Activated gamma-delta T cell treated with Interleukin-2 at 50 U/mL for 16 hours (primary cell): ENCODE measurements at places on chromosomes 3 and 15.

GRCh38 chr3:114714957-114715460, 421.2 kb downstream of the TIGIT start:
- DNase-seq = no peak

DNA sequence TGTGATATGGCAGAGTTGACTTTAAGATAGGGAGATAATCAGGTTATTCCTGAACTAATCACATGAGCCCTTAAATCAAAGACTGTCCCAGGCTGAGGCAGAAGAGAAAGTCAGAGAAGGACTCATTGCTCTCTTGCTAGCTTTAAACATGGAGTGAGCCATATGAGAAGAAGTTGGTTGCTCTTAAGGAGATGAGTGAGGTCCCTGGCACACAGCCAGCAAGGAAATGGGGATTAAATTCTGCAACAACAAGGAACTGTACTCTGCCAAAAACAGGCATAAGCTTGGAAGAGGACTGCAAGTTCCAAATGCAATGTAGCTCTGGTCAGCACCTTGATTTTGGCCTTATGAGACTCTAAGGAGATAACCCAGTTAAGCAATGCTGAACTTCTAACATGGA, 457.0 kb downstream of the PLOD2 start:
- no peak for DNase-seq

DNA sequence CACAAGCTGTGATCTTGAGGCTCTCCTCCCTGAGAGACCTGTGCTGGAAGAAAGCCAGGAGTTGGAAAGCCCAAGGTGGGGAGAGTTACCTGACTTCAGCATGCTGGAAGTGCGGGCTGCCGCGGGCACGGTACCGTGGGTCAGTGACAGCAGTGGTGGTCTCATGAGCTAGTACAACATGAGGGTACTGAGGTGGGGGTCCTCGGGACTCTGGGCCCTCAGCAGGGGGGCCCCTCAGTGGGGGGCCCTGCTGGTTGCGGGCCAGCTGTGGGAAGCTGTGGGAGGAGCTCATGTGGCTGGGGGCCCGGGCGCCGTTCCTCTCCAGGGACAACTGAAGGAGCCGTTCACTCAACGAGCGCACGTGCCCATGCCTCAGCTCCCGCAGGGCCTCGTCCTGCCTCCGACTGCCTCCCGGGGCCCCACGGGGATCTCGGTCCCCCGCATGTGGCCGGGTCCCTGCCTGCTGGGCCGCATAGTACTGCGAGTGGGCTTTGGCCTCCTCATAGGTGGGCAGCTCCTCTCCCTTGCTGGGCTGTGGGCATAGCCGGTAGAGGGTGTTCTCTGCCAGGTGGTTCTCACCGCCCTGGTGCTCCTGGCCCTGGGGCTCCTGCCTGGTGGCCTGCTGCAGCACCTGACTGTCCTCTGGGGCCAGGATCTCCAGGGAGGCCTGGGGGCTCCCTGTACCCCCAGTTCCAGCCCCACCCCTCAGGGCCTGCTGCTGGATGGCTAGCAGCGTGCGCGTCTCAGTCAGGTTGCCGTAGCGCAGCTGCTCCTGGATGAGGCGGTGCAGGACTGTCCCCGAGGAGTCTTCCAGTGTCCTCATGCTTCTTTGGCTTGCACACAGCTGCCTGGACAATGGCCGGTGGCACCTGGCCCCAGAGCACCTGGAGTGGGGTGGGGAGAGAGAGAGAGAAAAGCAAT, 3.4 kb downstream of the AMOTL2 start:
- no peak for DNase-seq

DNA sequence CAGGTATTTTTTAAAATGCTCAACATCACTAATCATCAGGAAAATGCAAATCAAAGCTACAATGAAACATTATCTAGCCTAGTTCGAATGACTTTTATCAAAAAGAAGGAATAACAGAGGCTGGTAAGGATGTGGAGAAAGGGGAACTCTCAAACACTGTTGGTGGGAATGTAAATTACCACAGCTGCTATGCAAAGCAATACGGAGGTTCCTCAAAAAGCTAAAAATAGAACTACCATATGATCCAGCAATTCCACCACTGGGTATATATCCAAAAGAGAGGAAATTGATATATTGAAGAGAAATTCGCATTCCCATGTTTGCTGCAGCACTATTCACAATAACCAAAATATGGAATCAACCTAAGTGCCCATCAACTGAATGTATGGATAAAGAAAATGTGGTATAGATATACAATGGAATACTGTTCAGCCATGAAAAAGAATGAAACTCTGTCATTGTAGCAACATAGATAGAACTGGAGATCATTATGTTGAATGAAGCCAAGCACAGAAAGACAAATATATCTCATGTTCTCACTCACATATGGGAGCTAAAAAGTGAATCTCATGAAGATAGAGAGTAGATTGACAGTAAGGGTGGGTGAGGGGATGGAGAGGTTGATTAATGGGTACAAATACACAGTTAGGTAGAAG, 19.7 kb upstream of the CLN6 start:
- no peak for DNase-seq

DNA sequence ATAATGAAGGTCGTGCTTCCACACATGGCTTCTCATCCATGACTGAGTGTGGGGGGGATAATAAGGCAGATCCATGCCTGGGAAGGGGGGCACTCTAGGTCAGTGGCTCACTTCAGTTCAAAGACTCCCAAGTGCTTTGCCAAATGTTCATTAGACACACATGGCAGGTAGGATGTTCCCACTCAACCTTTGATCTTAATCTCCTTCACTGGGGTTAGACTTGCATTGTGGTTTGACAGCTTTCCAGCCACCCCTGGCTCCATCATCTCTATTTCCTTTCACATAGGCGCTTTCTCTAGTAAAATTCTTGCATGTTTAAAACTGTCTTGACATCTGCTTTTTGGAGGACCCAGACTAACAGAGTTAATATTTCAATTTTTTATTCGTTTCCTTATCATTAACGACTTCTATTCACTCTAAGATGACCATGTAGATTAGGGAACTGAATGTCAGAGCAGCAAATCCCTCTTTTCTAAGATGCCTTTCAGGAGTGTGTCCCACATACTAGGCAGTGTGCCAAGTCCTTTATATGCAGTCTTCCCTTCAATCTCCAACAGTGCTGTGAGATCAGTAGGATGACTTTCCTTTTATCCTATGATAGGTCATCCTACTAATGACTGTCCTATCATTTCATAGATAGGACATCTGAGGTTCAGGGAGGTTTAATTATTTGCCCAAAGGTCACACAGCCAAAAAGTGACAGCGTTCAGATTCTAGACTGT, 57.9 kb downstream of the BTD start:
- DNase-seq = no peak

- peak; percentile 15 for DNase-seq
Observed at GRCh38 chr15:32651229-32651837, 9.8 kb downstream of the SCG5 start.

- DNase-seq = no peak
Observed at GRCh38 chr3:155741101-155741500, 3.8 kb downstream of the PLCH1 start.

DNA sequence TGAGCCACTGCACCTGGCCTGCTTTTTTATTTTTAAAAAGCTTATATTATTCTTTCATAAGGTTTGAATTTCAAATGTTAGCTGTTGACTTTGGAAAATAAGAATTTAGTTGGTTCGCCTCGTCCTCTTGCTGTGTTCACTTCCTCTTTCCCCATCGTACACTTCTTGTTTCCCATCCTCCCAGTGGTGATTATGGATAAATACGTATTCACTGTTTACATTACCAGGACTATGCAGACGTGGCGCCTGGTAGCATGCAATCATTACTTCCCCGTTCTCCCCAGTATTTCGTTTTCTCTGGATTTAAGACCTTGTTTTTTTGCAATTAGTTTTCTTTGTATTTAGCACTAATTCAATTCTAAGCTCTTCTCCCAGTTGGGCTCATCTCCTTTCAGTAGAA, 70.1 kb downstream of the LMLN start:
- DNase-seq = no peak

- DNase-seq = no peak
Observed at GRCh38 chr3:77262361-77262760, 222.5 kb downstream of the ROBO2 start.

DNA sequence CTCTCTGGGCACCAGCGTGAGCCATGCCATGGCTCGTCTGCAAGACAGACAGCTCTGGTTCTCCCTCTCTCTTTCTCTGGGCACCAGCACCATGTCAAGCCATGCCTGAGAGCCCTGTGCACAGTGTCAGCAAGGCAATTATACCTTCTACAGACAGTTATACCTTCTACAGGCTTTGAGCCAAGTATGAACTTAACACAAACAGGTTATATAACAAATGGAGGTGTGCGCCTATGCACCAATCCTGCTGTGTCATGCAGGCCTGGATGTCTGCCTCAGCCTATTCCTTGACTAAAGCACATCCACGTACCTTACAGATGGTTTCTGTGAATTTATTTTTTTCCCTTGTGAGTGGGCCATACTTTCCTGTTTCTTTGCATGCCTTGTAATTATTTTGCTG, 5.9 kb upstream of the FBXL2 start:
- DNase-seq = no peak

DNA sequence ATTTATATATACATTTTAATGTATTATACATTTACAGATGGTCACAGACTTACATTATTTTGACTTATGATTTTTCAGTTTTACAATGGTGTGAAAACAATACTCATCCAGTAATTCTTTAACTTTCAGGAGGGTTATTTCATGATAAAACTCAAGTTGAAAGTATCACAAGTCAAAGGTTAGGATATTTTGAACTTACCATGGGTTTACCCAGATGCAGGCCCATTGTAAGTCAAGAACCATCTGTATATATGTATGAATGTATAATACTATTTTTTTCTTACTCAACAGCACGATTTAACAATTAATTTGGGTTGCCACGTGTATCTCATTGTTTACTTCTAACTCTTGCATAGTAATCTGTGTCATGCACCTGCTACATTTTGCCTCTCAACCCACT, 1002.0 kb downstream of the OTOL1 start:
- no peak for DNase-seq

DNA sequence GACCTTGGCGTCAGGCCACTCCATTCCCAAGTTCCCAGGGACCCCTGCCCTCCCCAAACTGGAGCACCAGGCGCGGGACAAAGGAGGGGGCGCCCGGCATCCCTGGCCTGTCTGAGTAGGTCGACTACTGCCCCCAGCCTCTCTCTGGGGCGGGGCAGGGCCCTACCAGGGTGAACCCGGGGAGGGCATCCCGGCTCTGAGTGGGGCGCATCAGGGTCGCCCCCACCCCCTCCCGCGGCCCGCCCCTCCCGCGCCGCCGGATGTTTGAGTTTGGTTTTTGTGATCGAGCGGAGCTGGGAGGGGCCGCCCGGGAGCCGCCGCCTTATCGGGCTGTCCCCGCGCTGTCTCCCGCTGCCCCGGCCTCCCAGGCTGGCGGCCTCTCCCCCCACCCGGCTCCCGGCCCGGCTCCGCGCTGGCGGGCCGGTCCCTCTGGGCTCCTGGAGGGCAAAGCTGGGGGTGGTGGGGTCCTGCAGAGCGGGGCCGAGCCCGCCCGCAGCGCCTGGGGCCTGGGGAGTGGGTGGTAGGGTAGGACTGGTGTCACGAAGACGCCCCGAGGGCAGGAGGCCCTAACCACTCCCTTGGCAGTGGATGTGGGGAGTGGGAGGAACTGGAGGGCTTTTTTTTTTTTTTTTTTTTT, 47.2 kb upstream of the SMAD6 start:
- no peak for DNase-seq

- DNase-seq = no peak
Observed at GRCh38 chr3:64163755-64164148, 61.5 kb downstream of the PRICKLE2 start.

- no peak for DNase-seq
Observed at GRCh38 chr3:31876331-31876730, 104.7 kb downstream of the OSBPL10 start.

- DNase-seq = no peak
Observed at GRCh38 chr15:40084650-40085049, 24.0 kb downstream of the BMF start.
